ENCODE measurements at places on chromosomes 4 and X.

DNA sequence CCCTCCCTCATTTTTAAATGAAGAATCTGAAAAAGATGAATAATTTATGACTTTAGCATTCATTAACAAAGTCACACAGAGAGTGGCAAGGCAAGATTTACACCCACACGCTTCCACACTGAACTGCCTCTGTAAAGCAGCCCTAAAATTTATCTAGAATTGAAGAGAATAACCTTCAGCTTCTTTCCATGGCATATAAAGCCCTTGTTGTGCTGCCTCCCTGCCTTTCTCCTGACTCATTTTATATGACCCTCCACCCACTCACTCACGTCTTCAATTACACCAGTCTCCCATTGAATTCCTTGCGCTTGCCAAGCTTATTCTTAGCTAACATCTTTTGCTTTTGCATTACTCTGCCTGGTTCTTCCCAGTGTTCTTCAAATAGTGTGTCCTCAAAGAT, 2649.3 kb downstream of the PCDH7 start:
- no peak for DNase-seq

DNA sequence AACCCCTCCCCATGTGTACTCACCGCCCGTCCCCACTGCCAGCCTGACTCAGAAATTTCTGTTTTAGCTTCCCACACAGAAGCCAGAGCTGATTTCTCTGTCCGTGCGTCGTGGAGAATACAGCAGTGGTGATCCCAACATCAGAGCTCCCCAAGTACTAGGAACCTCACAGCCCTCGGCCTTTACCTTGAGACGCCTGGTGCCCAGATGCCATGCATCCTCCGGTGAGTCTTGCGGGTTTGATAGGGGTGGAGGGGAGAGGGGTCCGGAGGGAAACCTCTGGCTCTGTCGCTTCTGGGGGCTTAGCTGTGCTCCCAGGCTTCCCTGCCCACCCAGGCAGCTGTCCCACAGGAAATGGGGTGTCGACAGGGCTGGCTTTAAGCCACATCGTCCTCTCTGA, 2.1 kb downstream of the LOC101059915 start:
- no peak for DNase-seq

GRCh38 chrX:105610411-105610810, 211.9 kb upstream of the NRK start:
- no peak for DNase-seq

- DNase-seq, result no peak
Observed at GRCh38 chr4:179919587-179919986, 2323.6 kb upstream of the TENM3 start.

DNA sequence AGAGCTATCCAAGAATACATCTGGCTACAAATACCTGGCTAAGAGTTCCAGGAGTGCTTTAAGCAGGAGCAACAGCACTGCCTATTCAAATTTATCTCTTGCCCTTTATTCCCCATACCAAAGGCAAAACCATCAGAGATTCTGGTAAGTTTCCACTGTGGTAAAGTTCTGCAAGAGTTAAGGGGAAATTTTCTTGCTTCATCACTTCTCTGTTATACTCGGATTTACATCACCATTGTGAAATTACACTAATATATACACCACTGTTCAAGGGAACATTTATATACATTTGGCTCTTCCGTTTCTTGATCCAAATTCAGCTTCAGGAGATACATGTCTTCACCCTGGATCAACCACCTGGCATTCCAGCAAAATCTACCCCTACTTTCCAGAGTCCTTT, 70.8 kb upstream of the PTPN13 start:
- DNase-seq, result no peak

GRCh38 chr4:3040452-3041191, 33.7 kb downstream of the HTT-AS start:
- no peak for DNase-seq

DNA sequence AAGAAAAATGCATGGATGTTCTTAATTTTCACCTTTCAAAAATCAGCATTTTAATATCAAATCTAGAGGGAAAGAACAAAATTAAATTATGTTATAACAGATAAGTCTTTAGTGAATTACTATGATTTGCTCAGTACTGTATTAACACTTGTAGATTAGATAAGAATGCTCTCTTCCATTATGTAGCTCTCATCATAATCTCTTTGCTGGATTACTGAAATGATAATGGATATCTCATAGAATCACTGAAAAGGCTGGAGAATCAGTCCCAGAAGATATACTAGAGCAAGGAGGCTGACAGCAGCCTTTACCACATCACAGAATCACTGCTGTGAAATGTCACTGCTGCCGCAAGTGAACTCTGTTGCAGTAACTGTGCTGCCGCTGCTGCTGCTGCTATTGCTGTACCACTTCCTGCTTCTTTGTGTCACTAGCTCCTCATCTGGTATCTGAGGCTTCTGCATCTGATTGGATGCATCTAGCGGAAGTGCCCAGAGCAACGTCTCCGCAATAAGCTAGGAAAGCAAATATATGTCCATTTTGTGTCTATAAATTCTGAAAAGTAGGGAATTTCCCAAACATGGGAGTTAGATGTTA, 738.2 kb downstream of the ADGRL3 start:
- no peak for DNase-seq

- no peak for DNase-seq
Observed at GRCh38 chr4:37628977-37629609, 57.1 kb downstream of the RELL1 start.

GRCh38 chrX:109344101-109344500, 137.8 kb downstream of the GUCY2F start:
- no peak for DNase-seq

DNA sequence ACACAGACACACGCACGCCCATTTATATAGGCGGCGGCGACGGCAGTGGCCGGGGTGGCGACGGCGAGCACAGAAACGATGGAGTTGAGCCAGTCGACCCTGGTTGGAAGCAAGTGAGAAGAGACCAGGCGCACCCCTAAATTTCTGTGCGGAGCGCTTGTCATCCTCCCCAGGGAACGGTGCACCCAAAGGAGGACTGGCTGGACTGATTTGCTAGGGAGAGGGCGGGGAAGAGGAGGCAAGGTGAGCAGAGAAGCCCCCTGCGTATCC, 302 bp downstream of the NHS start:
- no peak for DNase-seq

DNA sequence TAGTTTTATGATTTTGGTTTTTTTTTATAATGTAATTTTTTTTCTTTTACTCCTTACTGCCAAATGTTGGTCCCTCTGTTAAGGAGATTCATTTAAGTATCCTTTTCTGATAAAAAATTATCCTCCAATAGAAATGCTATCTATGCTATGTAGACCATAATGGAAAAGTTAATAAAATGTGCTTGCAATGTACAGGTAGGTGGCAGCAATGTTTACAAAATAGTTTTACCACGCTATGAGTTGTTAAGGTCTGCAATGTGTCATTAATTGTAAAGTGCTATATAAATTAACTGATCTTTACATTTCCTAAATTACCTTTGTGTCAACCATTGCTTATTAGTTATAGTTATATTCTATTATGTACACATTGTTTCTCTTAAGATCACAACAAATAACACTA, 3.8 kb upstream of the CENPC start:
- peak; percentile 23 for DNase-seq

GRCh38 chr4:23920716-23921446, 31.0 kb upstream of the PPARGC1A start:
- no peak for DNase-seq

DNA sequence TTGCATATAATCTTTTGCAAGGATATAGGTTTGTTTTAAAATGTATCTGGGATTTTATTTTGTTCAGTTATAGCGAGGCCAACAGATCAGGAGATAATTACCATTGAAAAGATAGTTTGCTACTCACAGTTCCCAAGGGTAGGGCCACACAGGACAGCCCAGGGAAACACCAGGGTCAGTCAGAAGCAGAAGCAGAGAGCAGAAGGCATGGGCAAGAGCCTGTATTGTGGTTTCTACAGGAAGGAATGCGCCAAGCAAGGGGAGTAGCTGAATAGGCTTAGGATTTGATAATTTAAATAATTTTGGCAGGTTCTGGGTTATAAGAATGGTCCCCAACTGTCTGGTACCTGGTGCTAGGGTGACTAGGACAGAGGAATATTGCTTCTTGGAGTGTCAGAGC, 61.6 kb downstream of the SYNPO2 start:
- DNase-seq, result no peak

DNA sequence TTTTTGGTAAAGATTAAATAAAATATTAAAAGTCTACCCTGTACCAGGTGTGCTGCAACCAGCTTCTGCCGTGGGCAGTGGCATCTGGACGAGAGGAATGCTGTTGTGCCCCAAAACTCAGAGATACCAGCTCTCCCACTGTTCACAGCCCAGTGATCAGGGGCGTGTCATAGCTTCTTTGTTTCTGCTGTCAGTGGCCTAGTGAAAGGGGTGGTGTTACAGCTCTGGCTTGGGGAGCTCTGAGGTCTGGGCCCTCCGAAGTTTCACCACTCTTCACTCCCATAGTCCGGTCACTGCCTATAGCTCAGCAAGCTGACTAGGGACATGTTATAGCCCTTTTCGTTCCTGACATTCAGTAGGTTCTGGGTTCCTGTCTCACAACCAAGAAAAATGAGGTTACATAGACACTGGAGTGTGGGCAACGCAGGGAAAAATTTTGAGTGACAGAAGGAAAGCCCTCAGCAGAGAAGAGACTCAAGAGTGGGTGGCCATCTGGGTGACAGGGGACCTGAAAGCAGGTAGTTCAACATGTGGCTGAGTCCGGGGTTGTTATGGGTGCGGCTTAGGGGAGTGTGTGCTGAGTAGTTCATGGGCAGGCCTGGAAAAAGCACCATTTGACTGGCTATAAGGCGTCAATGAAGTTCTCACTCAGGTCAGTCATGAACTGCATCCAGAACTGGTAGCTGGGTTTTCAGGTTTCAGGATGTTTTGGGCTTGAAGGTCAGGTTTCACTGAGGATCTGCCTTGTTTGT, 1184.4 kb upstream of the PABPC4L start:
- DNase-seq, result no peak

GRCh38 chrX:8413279-8413678, 51.4 kb upstream of the VCX3B start:
- DNase-seq, result no peak

- no peak for DNase-seq
Observed at GRCh38 chr4:89469516-89469915, 161.9 kb upstream of the GPRIN3 start.

DNA sequence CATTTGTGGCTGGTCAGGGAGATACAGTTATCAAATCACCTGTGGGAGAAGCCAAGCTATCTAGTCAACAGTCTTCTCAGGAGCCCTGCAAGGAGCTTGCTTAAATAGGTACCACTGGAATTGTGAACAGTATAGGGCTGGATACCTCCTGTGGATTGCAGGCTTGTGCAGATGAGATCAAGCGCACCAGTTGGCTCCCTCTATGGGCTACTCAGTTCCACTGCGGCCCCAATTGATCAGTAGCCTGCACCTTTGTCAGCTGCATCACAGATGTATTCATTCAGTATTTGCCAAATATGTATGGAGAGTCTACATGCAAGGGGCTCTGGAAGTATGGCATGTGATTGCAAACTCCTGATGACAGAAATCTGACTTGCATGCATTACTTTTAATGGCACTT, 28.6 kb downstream of the TEX13A start:
- no peak for DNase-seq

DNA sequence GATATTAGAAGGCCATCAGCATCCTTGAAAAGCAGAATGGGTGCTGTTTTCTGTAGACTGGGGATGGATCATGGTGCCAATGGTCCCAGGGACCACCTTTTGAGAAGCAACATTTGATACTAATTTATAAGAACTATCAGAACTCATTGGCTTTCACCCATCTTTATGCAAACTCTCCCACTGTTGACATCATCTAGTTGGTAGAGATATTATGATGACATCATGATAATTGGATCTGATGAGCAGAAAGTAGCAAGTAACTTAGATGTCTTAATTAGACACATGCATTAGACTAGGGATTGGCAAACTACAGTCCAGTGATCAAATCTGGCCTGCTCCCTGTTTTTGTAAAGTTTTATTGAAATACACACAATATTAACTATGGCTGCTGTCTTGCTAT, 181.0 kb downstream of the DCHS2 start:
- no peak for DNase-seq

- no peak for DNase-seq
Observed at GRCh38 chr4:138868562-138868961, 147.0 kb upstream of the NOCT start.

- no peak for DNase-seq
Observed at GRCh38 chr4:89108091-89108490, 3.2 kb upstream of the TIGD2 start.

- DNase-seq, result no peak
Observed at GRCh38 chrX:152070144-152070543, 68.2 kb downstream of the MAGEA10 start.

GRCh38 chr4:136183513-136183912, 1348.8 kb downstream of the PCDH18 start:
- DNase-seq, result no peak

- DNase-seq, result no peak
Observed at GRCh38 chrX:26580021-26580420, 364.1 kb downstream of the MAGEB5 start.

GRCh38 chrX:68398291-68398690, 35.0 kb downstream of the OPHN1 start:
- no peak for DNase-seq

DNA sequence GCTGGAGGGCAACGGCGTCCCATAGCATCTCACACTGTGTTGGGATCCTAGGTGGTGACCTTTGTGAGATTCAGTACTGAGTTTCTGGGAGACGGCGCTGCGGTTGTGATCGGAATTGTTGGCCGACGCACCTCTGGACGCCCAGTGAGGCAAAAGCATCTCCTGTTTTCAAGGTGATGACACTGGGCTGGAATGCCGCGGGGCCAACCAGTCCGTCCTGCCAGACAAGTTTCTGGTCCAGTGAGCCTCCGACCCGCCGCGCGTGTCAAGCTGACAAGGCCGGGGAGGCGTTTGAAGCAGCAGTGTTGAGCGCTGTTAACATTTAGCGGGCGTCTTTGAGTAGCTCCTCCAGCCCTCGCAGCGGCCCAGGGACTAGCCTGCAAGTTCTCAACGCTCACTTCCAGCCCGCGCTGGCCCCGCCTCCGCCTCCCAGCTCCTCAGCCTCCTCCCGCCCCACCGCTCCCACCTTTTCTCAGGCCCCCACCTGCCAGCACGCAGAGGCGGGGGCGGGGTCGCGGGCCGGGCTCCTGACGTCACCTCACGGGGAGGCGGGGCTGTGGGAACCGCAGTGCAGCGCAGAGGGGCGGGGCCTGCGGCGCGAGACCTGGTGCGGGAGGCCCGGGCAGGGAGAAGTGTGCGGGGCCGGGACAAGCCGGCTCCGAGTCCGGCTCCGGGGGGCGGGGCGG, 482 bp upstream of the CDS1 start:
- peak; percentile 75 for DNase-seq

DNA sequence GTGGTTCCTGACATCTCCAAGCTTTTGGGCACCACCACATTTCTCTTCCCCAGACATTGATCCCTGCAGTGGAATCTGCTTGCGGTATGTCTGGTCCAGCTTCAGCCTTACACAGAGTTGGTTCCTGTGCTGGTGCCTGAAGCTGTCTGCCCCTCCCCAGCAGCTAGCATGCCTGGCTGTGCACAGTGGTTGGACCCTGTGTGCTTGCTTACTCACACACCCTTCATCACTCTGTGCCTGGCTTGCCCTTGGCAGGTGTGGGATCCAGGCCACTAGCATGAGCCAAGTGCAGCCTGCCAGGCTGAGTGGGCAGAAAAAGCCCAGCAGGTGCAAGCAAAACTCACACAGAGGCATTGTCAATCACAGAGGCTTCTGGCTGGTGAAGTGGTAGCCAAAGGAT, 473.8 kb downstream of the ACTRT1 start:
- DNase-seq, result no peak

Measured in NCI-H2171 treated with DMSO at 0.1 percent for 48 hours (cell line).